Astrocyte (in vitro differentiated cells and primary cell): ENCODE measurements at places on chromosomes 7 and 10.

DNA sequence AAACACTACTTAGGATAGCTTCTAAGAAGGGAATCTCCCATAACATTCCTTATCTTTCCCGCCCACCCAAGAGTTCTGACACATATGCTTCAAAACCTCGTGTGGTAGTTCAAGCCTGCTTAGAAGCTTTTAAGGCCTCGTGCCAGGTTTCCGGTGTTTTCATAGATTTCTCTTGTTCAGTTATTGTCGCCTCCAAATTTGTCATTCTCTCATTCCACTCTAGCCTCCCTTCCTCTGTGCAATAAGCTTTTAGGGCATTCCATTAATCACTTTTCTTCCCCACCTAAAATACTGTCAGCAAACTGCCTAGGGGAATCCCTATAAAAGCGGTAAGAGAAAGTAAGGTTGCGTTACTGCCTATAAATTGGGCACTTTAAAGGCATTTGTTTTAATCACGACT, 718 bp upstream of the BPGM start:
- DNase-seq: peak; percentile 55

GRCh38 chr10:125041856-125042506, 100.1 kb downstream of the ZRANB1 start:
- DNase-seq: no peak

DNA sequence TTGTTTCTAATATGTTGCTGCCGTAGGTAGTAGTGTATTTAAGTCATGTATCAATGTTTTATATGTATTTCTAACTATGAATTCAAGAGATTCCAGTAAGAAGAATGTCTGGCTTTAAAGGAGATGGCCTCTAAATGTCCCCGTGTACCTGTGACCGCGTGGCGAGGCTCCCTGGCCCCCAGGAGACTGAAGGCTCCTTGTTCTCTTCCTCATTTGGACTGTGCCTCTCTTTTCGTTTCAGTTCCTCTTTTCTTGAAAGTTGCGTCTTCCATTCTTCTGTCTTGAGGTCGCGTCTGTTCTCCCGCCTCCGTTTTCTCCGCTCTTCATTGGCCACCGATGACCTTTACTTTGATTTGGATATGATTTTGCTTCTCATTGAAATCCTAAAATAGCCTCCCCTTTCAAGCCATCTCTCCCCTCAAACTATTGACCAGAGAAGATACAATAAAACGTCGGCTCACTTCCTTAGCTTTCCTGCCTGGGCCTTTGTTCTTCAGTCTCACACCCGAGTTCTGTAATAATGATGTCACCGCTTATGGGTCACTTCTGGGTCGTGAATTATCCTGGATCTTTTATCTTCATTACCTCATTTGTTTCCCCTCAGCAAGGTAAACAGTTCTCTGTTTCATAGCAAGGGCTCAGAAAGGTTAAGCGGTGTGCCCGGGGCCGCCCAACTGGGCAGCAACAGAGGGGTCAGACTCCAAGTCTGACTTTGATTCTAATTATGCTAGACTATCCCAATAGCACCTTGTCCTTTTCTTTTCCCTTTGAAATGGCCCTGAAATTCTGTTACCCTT, 28.7 kb downstream of the WIPI2 start:
- DNase-seq: no peak

DNA sequence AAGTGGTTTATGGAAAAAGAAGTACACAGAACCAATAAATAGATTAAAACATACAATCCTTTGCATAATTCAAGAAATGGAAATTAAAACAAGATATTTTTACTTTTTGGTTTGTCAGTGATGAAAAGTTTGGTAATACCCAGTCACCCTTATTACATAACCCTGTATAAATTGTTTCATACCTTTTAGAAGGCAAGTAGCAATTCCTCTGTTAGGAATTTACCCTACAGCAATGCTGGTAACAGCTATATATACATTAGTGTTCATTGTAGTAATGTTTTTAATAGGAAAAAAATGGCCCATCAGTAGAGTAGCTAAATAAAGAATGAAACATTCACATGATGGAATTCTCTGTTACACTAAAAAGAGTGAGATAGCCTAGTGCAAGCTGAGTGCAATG, 42.7 kb downstream of the PTPN12 start:
- no peak for DNase-seq

DNA sequence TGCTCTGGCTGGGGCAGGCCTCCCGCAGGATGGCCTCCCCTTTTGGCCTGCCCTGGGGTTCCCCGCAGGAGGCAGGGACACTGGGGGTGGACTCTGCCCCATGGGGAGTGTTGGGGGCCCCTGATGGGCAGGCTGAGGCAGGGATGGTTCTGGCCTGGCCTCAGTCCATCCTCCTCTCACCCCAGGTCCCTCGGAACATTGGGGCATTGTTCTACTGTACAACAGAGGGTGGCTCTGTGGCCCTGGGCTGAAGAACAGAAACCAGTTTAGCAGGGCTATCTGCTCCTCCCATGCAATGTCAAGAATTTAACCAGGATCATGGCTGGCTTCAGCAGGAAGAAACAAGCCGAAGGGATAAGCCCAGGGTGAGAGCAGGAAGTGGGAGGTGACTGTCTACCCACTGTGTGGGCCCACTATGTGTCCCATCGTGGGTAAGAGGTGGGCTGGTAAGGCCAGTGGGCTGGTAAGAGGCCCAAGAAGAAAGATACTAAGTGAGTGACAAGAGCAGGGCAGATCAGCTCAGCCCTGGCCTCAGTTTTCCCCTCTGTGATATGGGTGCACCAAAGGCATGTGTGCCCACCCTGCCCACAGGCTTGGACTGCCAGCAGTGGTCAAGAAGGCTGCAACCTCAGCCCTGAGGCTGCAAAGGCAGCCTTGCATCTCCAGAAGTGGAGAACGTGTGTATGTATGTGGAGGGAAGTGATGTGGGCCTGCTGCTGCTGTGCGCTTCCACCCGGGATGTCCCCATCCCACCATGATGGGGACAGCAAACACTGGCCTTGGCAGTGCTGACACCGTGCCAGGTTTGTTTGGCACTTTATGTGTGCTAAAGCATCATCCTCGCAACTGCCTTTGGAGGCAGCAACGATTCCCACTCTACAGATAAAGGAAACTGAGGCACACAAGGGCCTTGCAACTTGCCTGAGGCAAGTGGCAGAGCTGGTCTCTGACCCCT, 138.9 kb downstream of the SH3PXD2A start:
- DNase-seq: no peak

GRCh38 chr7:128324368-128324680, 19.4 kb downstream of the RBM28 start:
- no peak for DNase-seq

- no peak for DNase-seq
Measured at GRCh38 chr10:132764108-132764507, 21.8 kb downstream of the NKX6-2 start.

DNA sequence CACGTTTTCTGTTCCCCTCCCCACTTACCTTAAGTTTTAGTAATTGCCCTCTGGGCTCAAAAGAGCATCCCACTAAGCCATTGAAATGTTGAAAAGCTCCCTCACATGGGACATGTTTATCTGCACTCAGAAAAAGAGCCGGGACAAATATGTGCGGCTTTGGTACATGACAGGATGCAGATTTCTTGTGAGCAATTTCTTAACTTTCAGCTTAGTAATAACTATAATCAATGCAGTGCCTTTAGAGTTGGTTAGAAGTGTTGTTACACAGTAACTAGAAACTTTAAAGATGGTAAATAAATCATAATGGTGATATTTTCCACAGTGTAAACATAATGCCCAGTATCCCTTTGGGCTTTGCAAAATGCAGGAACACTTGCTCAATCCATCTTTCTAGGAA, 89.2 kb downstream of the ZNF365 start:
- no peak for DNase-seq

DNA sequence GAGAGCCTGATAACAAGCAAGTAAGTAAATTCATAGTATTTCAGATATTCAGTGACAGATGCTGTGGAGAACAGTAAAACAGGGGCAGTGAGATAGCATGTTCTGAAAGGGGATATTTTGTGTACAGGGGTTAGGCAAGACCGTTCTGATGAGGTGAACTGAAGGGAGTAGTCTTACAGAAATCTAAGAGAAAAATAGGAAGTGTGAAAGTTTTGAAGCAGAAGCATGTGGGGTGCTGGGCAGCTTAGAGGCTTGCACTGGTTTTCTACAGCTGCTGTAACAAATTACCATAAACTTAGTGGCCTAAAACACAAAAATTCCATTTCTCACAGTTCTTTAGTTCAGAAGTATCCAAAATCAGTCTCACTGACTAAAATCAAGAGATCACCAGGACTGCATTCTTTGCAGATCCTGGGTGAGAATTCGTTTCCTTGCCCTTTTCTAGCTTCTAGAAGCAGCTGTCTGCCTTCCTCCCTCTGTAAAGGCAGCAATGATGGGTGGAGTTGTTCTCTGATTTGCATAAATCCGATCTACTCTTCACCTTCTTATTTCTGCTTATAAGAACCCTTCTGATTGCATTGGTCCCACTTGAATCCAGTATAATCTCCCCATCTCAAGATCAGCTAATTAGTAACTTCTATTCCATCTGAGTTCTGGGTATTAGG, 7.5 kb upstream of the KLF14 start:
- DNase-seq: no peak

DNA sequence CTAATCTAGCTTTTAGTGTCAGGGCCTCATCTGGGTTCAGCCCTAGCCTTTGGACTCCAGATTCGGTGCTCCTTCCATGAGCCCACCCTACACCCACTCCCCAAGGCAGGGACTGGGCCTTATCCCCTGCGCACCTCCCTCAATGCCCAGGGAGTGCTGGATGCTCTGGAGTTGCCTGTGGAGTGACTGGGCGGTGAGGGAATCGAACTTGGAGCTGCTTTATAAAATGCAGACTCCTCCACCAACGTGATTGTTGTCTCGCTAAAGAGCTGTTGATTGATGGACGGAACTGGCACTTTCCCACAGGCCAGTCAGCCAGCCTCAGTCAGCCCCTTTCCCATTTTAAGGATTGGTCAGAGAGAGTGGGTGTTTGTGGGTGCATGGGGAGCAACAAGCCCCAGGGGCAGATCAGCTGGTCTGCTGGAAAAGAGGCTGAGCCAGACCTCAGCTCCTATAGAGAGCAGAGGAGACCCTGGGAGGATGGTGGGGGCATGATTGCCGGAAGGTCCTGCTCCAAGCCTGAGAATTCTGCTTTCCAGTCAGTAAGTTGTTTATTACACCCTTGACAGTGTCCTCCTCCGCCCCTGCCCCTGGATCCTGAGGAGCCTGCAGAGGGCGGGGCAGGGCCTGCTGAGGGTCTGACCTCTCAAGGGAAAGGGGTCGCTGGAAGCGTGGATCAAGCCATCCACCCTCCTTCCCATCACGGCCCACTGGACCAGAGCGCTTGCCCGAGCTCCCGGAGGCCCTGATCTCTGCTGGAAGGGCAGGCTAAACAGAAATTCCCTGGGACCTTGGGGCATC, 16.7 kb downstream of the UNC5B start:
- no peak for DNase-seq

- no peak for DNase-seq
Measured at GRCh38 chr7:128937647-128938543, at the start of gene IRF5. IRF5 (plus strand) TSS chr7:128937927; CDS start chr7:128942082, 4,155 bp downstream.

GRCh38 chr10:105968666-105969065, 1195.8 kb downstream of the SORCS1 start:
- DNase-seq: no peak

DNA sequence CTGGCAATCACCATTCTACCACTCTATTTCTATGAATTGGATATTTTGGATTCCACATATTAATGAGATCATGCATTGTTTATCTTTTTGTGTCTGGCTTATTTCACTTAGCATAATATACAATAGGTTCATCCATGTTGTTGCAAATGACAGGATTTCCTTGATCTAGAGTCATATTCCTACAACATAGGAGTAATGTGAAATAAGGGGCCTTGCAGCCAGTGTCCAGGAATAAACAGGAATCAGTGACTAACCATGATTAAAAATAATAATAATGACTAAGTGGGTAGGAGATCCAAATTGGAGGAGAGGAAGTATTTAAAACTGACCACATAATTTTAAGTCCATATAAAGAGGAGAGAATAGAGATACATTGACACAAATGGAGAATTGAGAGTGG, 49.9 kb downstream of the SCIN start:
- no peak for DNase-seq
